BJ (cell line): ENCODE measurements at places on chromosomes 2 and 18. TPM values are rescaled to one million over a fixed set of nuclear protein-coding genes. Genes with fewer than 3 reads are reported as not detected.
A peak's percentile ranks its signal among the peaks of the same experiment; 100 is the strongest.

DNA sequence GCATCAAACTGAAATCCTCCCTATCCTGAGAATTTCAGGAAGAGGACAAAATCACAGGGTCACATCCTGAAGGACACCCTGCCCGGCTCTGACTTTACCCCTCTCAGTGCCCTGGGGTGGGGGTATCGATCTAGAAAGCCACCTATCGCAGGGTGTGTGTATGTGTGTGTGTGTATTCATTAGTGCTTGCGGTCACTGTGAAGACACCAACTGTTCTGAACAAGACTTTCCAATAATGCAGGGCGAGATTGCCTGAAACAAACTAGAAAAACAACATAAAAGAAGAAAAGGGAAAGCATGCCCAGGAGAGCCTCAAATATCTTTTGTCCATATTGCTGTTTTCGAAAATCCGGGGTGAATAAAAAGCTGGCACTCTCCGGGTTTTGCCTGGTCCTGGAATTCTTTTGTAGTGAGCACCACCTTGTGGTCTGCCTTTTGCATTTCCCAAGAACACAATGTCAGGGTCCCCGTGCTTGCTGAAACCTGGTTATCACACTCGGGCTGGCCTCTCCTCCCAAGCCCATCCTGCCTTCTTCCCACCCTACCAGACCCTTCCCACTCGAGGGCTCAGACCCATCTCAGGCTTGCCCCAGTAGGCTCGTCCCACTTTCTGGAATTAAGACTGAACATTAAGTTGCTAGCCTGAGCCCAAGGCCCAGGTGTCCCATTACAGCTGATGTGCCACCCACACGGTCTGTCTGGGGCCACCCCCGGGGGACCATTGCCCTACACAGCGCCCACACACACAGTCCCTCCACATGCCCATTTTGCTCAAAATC, 25.0 kb upstream of the COPS8 start:
- peak; percentile 5 for DNase-seq

- DNase-seq, result peak; percentile 40
These were observed 43.6 kb upstream of the IHH start for GRCh38 chr2:219104107-219105035.

DNA sequence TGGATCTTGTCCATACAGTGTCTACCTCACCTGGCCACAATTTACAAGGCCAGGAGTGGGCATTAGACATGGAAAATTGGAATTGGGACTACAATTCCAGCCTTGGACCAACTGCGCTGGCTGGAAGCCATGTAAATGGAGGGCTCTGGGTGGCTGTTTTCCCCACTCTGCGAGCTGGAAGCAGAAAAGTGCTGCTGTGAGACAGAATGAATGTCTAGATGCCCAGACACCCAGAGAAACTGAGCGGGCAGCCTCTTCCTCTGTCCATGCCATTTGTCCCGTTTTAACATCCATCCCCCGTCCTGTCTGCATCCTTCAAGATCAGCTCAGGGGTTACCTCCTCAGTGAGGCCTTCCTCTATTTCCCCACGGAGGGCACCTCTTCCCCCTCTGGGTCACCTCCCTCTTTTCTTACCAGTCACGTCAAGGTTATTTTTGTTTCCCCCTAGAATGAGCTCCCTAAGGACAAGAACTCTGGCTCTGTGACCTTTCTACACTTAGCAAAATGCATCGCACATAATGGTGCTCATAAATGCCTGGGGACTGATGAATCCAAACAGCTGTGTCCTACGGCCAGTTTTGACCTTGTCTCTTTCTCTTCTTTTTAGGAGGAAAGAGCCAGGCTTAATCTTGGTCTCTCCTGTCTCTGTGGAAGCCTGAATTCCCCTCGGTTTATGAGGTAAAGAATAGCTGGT, 41.2 kb downstream of the MCFD2 start:
- peak; percentile 68 for DNase-seq

DNA sequence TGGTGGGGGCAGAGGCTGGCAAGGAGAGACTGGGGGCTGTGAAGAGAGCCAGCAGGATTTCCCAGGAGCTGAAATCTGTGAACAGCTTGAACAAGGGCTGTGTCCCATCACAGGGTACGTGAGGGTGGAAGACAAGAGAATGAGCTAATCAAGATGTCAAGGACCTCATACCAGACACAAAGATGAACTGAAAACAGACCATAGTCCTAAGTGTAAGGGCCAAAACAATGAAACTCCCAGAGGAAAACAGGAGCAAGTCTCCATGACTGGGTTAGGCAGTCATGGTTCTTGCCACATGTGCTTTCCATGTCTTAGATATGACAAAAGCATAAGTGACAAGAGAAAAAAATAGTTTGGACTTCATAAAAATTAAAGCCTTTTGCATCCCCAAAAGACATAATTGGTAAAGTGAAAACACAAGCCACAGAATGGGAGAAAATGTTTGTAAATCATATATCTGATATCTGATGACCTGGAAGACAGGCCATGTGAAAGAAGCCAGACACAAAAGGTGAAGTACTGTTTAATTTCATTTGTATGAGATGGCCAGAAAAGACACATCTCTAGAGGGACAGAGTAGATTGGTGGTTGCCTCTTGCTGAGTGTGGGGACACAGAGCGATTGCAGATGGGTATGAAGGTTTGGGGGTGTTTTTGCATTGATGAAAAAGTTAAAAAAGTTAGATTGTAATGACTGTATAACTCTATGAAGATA, 67.6 kb downstream of the FHOD3 start:
- DNase-seq, result no peak

Gene MAP3K19
- not detected in 2 replicates for polyA plus RNA-seq
